Progenitor cell of endocrine pancreas (in vitro differentiated cells): ENCODE measurements at places on chromosomes 7 and 10. TPM values are rescaled to one million over a fixed set of nuclear protein-coding genes. Genes with fewer than 3 reads are reported as not detected.

SLC29A4 gene
- 108 and 120 TPM in 2 replicates for total RNA-seq

PRKG1 gene
- total RNA-seq, result 3.7 and 4.6 TPM in 2 replicates

UCN3 gene
- total RNA-seq, result 1.00 and 1.3 TPM in 2 replicates

LLCFC1 gene
- total RNA-seq, result not detected in 2 replicates

GRCh38 chr10:2759233-2759632, 308.1 kb upstream of the PFKP start:
- H3K27me3 ChIP-seq, result peaks cover 29% of the 10 kb centered on the region
- H3K36me3 ChIP-seq, result no peaks in the 10 kb centered on the region
- no peak overlapping the region for H3K4me3 ChIP-seq
- DNase-seq, result no peak
- H3K27ac ChIP-seq, result no peak overlapping the region

DNA sequence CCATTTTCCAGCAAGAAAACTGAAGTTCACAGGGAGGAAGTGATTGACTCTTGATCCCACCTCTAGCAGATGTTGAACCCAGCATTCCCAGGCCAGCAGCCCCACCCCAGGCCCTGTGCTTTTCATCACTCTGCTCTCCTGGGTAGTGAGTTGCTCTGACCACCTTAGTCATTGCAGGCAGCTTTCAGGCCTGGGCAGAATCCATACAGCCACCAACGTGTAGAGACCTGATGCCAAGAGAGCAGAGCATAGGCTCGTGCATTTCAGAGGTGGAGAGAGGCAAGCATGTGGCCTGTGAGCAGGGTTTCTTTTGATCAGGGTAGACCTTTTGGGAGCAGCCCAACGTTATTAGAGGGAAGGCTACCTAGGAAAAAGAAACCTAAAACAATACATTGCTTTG, 334.6 kb downstream of the PTEN start:
- H3K4me1 ChIP-seq, result peaks cover 11% of the 10 kb centered on the region
- H3K27ac ChIP-seq, result no peak overlapping the region
- H3K36me3 ChIP-seq, result no peaks in the 10 kb centered on the region
- DNase-seq, result no peak
- H3K27me3 ChIP-seq, result peaks cover 3% of the 10 kb centered on the region

DNA sequence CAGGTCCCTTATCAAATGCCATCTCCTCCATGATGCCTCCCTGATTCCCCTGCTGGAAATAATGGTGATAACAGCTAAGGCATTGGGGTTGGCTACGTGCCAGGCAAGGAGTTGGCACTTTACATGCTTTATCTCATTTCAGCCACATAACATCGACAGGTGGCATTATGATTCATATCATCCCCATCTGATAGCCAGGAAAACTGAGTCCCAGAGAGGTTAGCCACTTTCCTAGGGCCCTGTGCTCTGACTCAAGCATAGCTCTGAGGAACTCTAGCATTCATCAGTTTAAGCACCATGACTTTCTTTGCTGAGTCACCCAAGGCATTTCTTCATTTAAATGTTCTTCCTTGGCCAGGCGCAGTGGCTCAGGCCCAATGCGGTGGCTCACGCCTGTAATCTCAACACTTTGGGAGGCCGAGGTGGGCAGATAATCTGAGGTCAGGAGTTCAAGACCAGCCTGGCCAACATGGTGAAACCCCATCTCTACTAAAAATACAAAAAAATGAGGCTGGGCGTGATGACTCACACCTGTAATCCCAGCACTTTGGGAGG, 6.6 kb downstream of the LEP start:
- no peaks in the 10 kb centered on the region for H3K36me3 ChIP-seq
- H3K27me3 ChIP-seq, result peaks cover 26% of the 10 kb centered on the region
- H3K27ac ChIP-seq, result no peak overlapping the region
- no peak for DNase-seq
- H3K4me3 ChIP-seq, result no peak overlapping the region

DNA sequence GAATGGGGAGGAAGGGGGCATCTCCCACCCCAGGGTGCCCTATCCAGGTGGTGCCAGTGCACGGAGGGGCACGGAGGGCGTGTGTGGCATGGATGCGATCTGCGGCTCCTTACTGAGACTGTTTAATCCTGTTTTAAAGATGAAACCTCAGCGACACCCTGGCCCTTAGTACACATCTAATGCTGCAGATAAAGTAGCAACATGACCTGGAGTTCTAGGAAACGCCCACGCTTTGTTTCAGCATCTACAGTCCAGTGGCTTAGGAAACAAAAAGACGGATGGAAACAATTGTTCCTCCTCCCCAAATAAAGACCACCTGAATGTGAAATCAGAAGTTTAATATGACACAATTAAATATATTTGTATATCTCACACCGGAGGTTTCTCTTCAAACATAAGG, 201.9 kb downstream of the DNAJB6 start:
- H3K4me3 ChIP-seq, result no peak overlapping the region
- H3K27me3 ChIP-seq, result peaks cover 40% of the 10 kb centered on the region

- peaks cover 33% of the 10 kb centered on the region for H3K4me1 ChIP-seq
- peaks cover 1% of the 10 kb centered on the region for H3K36me3 ChIP-seq
These were observed 169.4 kb downstream of the ARHGAP12 start for GRCh38 chr10:31759124-31759798.

GRCh38 chr10:24468281-24468751, 255.4 kb downstream of the ARHGAP21 start:
- DNase-seq, result no peak
- H3K36me3 ChIP-seq, result peaks cover 28% of the 10 kb centered on the region
- peaks cover 49% of the 10 kb centered on the region for H3K4me1 ChIP-seq
- H3K4me3 ChIP-seq, result peak overlapping the region; percentile 89
- H3K27me3 ChIP-seq, result no peaks in the 10 kb centered on the region

DNA sequence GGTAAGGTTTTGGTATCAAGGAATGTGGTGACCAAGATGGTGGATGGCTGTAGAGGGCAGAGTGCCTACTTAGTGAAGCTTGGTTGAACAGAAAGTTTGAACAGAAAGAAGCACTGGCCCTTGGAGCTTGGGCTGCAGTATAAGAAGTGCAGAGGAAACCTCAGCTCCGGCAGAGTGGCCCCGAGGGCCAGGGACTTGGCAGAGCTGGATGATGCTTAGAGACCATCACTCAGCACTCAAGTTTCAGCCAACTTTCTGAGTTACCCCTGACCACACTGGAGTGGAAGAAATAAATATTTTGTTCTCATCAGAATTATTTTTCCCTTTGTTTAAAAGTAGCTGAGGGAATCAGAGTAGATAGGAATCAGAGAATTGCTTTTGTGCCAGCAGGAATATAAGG, 336.7 kb downstream of the C7orf25 start:
- H3K27me3 ChIP-seq, result peaks cover 16% of the 10 kb centered on the region
- H3K36me3 ChIP-seq, result no peaks in the 10 kb centered on the region
- no peak for DNase-seq
- H3K4me1 ChIP-seq, result peaks cover 2% of the 10 kb centered on the region
- H3K4me3 ChIP-seq, result no peak overlapping the region
- no peak overlapping the region for H3K27ac ChIP-seq

DNA sequence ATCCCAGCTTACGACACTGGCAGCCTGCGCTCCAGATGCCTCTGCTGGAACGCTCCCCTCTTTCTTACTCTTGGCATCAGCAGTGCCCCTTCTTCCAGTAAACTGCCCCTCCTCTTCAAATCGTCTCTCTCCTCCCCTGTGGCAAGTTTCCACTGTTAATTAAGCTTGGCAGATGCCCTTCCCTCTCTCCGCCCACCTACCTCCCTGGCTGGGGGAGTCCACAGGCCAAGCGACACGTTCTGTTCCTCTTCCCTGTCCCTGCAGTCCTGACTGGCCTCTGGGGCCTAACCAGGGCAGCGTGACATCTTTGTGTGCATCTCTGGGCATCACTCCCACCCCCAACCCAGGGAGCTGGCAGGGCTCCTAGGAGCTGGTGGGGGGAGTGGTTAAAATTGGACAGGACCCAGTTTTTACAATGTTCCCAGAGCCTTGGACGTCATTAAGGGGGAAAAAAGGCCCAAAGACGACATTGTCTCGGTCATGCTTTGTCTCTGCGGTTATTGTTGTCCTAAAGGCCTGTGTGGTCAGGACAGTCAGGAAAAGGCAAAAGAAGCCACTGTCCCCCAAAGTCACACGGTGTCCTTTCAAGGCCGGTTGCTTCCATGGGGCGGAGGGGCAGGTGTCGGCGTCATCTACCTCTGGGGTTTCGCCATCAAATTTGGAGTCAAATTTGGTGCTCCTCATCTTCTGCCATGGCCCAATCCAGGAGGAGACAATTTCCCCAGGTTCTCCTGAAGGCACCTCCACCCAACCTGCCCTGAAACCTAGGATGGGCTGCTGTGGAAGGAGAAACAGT, 54.2 kb downstream of the DLG5 start:
- DNase-seq, result no peak
- H3K36me3 ChIP-seq, result peaks cover 6% of the 10 kb centered on the region

DNA sequence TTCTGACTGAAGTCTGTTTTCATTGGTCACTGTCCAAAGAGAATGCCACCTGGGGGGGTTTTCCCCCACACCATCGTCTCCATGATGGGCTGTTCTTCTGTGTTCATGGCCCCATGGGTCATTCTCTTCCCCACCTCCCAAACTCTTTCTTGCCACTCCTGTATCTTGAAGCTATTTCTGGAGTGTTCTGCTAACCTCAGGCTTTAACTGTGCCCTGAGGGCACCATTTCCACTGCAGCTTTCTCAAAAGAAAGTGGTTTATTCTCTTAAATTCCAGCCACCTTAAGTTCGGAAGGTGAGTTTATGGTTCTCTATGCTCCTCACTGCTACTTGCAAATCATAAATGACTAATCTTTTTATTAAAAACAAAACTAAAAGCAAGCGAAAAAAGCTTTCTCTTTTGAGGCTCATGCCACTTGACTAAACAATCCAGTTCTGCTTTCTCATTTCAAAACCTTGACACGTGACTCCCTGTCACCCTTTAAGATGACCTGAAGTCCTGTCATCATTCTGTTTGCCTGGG, 7.4 kb upstream of the APBB1IP start:
- H3K4me1 ChIP-seq, result no peaks in the 10 kb centered on the region
- no peak overlapping the region for H3K27ac ChIP-seq
- peaks cover 2% of the 10 kb centered on the region for H3K27me3 ChIP-seq
- no peak overlapping the region for H3K4me3 ChIP-seq

- no peaks in the 10 kb centered on the region for H3K4me1 ChIP-seq
- no peaks in the 10 kb centered on the region for H3K36me3 ChIP-seq
- H3K27ac ChIP-seq, result no peak overlapping the region
- H3K27me3 ChIP-seq, result peaks cover 57% of the 10 kb centered on the region
- DNase-seq, result no peak
These were observed 35.1 kb downstream of the CH25H start for GRCh38 chr10:89171996-89172395.

- no peak overlapping the region for H3K4me3 ChIP-seq
- DNase-seq, result no peak
- H3K27ac ChIP-seq, result no peak overlapping the region
- peaks cover 19% of the 10 kb centered on the region for H3K4me1 ChIP-seq
- no peaks in the 10 kb centered on the region for H3K27me3 ChIP-seq
- H3K36me3 ChIP-seq, result no peaks in the 10 kb centered on the region
These were observed 40.0 kb upstream of the AGR3 start for GRCh38 chr7:16921644-16922257.

DNA sequence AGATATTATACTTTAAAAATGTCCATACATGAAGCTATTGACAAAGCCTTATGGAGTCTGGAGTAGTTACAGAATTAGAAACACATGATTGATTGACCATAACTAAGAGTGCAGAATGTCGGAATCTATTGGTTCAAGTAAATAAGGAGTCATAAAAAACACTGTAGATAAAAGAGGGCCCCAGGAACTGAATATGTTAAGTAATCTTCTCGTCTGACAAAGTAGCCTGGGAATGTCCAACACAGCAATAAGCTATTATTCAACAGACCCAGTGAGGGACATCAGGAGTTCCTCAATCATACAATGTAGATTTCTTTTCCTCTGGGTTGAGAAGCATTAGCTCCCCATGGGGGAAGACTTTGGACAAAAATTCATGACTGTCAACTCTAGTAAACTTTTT, 782.0 kb downstream of the SUGCT start:
- H3K27ac ChIP-seq, result no peak overlapping the region
- no peaks in the 10 kb centered on the region for H3K36me3 ChIP-seq
- H3K4me1 ChIP-seq, result no peaks in the 10 kb centered on the region
- DNase-seq, result no peak
- H3K4me3 ChIP-seq, result no peak overlapping the region

GRCh38 chr10:80166581-80167470, 34.3 kb downstream of the PLAC9 start:
- no peak overlapping the region for H3K27ac ChIP-seq
- peaks cover 10% of the 10 kb centered on the region for H3K36me3 ChIP-seq
- H3K4me1 ChIP-seq, result peaks cover 13% of the 10 kb centered on the region
- no peak for DNase-seq
- H3K4me3 ChIP-seq, result no peak overlapping the region

DNA sequence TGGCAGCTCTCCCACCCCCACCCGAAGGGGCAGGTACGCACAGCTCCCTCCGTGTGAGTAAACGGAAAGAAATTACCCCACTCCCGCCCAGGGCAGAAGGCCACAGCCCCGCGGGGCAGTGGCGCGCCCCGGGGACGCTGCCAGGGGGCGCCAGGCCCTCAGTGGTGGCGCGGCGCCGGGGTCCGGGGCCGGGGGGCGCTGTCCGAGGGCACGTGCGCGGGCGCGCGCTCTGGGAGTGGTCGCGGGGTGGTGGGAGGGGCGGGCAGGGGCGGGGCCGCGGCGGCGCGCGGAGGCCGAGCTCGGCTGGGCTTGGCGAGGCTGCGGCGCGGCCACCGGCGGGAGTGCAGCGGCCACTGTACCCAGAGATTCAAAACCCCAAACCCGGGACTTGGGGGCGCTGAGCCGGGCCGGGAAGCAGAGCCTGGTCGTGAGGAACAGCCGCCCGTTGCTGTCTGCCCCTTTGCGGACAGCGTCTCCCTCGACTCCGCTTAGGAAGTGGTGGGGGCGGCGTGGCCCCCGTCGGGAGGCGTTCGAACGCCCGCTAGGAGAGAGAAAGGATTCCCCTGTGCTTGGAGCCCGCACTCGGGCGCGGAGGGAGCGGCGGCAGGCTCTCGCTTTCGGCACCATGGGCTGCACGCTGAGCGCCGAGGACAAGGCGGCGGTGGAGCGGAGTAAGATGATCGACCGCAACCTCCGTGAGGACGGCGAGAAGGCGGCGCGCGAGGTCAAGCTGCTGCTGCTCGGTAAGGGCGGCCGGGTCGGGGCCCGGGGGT, at the start of gene GNAI1:
Gene GNAI1, plus strand, starts transcription at position 296 of the 773 bp plus-strand sequence. Its CDS starts 330 bp downstream, at position 626.
- H3K27me3 ChIP-seq, result no peaks in the 10 kb centered on the region
- H3K4me3 ChIP-seq, result peak within 1 kb of the TSS; percentile 97
- peak; percentile 83 for DNase-seq
- peaks cover 30% of the 10 kb centered on the region for H3K4me1 ChIP-seq
- H3K36me3 ChIP-seq, result no peaks in the 10 kb centered on the region

- peaks cover 2% of the 10 kb centered on the region for H3K4me1 ChIP-seq
- no peak for DNase-seq
- H3K27me3 ChIP-seq, result no peaks in the 10 kb centered on the region
- H3K4me3 ChIP-seq, result no peak overlapping the region
These were observed 16.9 kb upstream of the ENTPD1 start for GRCh38 chr10:95739056-95739455.

- no peak overlapping the region for H3K27ac ChIP-seq
- no peak overlapping the region for H3K4me3 ChIP-seq
- peaks cover under 1% of the 10 kb centered on the region for H3K4me1 ChIP-seq
- DNase-seq, result no peak
- peaks cover 4% of the 10 kb centered on the region for H3K36me3 ChIP-seq
- H3K27me3 ChIP-seq, result no peaks in the 10 kb centered on the region
These were observed 534.3 kb downstream of the PARD3 start for GRCh38 chr10:34280599-34281374.
